Panc1 (cell line): ENCODE measurements at places on chromosomes 3 and 15.

DNA sequence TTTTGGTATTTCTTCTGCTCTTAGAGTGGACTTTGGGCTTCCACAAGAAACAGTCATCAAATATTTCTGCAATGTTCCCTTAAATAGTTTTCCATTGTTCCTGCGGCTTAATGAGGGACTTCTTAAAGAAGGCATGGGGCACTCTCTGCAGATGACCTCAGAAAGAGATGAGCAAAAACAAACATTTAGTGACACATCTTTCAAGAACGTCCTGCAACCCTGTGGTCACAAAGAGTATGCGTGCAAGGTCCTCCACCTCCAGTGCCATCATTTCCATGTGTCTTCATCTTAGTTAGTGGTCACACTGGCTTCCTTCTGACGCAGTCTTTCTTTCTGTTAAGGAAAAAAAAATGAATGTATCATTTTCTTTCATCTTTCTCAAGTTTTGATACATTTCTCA, 56.2 kb downstream of the GREM1 start:
- DNase-seq, result peak; percentile 47

DNA sequence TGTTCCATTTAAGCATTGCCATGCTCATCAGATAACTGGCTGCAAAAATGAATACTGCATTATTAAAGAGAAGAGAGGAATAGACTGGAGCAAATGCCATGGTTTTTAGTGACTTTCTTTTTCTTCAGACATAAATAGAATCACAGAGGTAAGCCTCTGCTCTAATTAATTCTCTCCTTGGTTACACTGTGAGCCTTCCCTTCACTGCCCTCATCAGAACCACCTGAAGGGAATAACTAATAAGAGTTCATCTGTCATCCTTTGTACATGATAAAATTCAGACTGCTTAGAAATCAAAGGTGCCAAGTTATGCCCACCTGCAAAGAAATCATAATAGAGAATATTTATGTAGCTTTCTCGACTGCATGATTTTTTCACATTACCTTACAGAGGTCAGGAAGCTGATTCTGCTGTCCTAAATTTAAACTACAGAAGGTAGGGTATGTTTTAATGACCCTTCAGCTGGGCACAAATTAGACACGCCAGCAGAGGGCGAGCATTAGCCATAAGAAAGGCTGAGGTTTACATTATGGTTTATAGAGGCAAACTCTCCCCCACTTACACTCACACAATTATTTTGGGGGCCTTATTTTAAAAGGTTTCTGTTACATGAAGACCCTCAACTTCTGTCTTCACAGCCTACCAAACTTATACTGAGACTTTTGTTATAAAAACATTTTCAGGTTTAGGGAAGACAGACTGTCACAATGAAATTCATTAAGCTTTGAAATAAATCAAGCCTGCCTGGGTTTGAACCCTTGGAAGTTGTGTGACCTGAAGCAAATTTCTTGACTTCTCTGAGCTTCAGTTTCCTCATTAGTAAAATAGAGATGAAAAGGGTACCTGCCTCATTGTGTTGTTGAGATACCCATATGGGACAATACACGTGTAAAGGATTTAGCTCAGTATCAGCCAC, 15.3 kb upstream of the UNC13C start:
- DNase-seq, result no peak

- no peak for DNase-seq
Measured at GRCh38 chr3:127151992-127152650, 40.8 kb upstream of the PRR23E start.

- DNase-seq, result no peak
Measured at GRCh38 chr15:89126009-89126408, 37.8 kb downstream of the ABHD2 start.

- no peak for DNase-seq
Measured at GRCh38 chr3:78086150-78086549, 1046.3 kb downstream of the ROBO2 start.

- no peak for DNase-seq
Measured at GRCh38 chr15:58064980-58065444, 499 bp downstream of the ALDH1A2 start.

- DNase-seq, result no peak
Measured at GRCh38 chr3:61573441-61573840, 12.1 kb downstream of the PTPRG start.

DNA sequence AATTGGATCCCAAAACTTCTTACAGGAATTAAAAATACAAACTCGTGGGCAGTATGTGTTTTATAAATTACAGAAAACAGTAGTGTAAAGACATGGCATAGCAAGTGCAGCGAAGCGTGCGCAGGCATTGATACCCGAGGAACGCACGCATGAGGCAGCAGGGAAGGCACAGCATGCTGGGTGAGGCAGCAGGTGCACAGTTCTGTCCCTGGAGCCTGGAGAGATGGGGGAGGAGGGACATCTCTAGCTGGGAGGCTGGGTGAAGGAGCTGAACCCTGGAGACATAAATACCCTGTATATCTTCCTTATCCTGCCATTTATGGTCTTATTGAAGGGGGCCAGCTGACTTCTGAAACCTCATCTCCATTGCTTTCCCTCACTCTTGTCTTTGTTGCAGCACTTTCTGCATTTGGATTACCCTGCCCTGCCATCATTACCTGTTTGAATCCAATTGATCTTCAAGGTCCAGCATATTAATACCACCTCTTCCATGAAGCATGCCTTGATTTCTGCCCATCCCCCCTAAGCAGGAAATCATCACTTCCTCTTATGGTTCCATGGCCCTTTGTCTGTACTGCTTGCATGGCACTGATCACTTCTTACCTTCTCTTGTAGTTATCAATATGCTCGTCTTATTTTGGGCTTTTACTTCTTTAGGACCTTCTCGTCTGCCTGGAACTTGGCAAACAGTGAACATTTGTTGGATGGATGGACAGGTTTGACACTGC, 20.5 kb downstream of the LPP start:
- DNase-seq, result no peak

- no peak for DNase-seq
Measured at GRCh38 chr15:74585191-74585590, 30.4 kb upstream of the CLK3 start.

- no peak for DNase-seq
Measured at GRCh38 chr3:130621824-130622223, 104.8 kb downstream of the COL6A6 start.
